ENCODE measurements at places on chromosomes 16 and 17. TPM values are rescaled to one million over a fixed set of nuclear protein-coding genes. Genes with fewer than 3 reads are reported as not detected.

The PRAC2 gene
- total RNA-seq = not detected

The TRIM37 gene
- 14.0 TPM for total RNA-seq

- no peak for ATAC-seq
Measured at GRCh38 chr16:24689128-24689527, 40.3 kb upstream of the TNRC6A start.

DNA sequence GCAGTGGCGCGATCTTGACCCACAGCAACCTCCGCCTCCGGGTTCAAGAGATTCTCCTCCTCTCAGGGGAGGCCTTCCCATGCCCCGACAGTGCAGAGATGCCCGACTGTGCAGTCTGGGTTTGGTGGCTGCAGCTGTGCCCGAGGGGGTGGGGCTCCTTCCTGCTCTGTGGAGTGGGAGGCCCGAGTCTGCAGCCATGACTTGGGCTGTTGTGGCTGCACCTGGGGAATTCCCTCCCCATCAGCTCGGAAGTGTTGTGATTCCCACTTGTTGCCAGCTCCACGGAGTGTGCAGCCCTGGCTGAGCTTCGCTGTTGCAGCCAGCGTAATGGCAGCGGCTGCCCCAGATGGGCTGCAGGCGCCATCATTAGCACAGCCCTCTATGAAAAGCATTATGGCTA lies 66.4 kb upstream of the SMIM36 start:
- ATAC-seq = peak; percentile 53

- peak; percentile 57 for ATAC-seq
Measured at GRCh38 chr16:471353-472198, 46.1 kb downstream of the RAB11FIP3 start.

DNA sequence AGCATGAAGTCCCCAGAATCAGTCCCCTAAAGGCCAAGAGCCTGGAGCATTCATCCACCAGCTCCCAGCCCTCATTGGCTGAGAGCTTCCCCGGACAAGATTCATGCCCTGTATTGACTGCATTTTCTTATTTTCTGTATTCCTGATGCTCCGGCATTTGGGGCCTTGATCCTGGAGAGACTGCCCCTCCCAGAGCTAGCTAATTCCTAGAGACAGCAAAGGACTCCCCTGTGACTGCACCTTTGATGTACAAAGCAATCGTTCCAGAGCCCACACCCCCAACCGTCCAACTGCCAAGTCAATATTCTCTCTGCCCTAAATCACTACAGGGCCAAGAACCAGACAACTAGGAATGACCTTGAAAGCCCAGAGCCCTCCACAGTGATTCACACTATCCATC lies 93.4 kb upstream of the CDH5 start:
- no peak for ATAC-seq

DNA sequence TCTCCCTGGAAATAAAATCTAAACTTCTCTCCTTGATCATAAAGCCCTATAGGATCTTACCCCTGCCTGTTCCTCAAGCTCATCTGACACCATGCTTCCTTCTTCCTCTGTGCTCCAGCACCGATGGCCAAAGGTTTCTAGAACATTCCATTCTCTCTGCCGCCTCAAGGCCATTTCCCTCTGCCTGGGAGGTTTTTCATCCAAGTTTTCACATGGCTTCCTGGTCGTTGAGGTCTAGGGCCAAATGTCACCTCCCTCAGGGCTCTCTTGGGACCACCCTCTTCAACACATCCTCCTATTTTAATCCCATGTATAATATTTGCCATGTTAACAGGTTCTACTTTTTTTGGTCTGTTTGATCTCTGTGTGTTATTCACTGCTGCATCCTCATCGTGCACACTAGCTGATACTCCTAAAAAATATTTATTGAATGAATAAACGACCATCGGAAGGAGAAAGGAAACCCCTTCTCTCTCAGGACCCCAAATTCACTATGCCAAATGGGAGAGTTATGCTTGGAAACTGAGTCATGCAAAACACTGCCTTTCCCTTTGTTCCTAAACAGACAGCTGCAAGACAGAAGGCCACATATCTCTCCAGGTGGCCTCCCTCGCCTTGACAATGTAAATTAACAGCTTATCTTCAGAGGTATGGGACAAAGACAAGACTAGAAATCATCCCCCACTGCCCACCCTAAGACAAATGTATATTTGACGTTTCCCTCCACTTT lies 78.5 kb downstream of the XYLT1 start:
- no peak for ATAC-seq

DNA sequence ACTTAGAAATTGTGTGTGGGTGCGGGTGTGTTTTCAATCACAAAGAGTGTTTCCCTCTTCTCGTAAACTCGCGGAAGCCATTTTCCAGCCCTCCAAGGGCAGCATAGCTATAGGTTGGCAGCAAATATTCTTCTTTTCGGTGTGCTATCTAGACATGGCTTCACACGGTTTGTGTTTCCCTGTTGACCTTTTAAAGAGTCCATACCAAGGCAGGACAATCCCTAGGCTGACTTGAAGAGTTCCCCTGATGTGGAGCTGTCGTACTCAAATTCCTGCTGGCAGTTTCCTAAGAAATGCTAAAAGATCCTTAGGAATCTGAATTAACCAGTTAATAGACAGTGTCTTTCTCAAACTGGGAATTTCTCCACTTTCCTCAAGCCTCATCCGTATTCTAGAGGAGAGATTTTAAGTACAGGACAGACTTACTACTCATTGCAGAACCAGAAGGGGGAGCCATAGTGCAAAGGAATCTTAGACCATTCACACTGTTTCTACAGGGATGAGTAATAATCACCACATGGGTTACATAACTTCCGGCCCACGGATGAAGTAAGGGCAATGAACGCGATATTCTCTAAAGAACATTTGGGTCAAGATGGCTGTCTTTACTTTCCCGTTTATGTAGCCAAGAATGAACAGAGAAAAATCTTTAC lies 288.6 kb upstream of the ELAC2 start:
- peak; percentile 53 for ATAC-seq

DNA sequence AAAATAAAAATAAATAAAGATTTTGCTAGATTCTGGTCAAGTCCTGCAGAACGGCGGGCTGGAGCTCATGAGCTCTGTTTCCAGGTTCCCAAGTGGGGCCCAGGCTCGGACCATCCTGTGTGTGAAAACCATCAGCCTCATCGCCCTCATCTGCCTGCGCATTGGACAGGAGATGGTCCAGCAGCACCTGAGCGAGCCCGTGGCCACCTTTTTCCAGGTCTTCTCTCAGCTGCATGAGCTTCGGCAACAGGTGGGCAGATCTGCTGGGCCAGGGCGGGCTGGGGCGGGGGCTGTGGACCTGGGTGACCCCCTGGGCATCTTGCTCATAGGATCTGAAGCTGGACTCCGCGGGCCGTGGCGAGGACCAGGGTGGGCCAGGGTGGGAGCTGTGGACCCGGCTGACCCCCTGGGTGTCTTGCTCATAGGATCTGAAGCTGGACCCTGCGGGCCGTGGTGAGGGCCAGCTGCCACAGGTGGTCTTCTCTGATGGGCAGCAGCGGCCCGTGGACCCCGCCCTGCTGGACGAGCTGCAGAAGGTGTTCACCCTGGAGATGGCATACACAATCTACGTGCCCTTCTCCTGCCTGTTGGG lies 7.8 kb downstream of the WDR81 start:
- no peak for ATAC-seq

DNA sequence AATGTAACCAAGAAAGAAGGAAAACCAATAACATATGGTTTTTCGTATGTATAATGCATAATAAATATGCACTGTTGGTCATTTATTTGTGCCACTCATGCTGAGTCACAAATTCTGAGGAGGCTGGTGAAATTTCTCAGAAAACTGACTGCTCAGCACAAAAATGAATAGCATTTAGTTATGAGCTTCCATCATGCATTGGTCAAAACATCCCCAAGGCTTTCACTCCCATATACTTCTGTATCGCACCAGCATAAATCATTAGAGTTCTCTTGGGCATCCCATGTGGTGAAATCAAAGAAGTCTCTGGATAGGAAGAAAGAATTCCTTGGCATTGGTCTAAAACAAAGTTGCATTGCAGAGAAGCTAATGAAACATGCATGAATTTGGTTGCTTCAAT lies 785.6 kb upstream of the CDH8 start:
- no peak for ATAC-seq

Data from esophagus mucosa (tissue), 1 donor.